Sciatic nerve (tissue), 2 donors: ENCODE measurements at places on chromosomes 12 and 14.

- no peak for DNase-seq
These were observed 86.9 kb downstream of the ANO6 start for GRCh38 chr12:45302621-45303369.

DNA sequence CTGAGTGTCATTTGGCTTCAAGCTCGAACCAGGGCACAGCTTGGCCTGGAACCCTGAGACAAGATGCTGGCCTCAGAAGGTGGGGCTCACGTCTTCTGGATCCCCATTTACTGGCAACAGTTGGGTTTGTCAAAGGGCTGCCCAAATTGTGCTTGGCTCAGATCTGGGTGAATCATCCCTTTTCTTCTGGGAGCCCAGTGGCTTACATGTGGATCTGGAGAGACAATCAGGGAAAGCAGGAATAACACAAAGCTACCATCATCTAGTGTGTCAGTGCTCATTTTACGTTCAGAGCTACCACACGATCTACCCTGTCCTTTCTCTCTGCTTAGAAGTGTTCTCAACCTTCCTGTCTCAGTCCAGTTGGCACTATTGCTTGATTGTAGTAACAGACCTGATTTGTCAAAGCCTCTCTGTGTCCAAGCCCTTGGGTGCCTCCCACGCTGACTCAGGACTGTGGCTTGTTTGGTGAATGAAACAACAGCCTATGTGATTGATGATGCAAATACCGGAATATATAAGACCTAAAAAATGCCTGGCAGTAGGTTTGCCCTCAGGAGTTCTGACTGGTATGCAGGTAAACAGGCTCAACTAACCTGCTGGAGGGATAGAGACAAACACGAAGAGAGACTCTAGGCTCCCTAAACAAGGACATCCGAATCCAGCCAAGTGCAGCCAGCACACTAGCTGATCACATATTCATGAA lies 974.3 kb downstream of the VRK1 start:
- no peak for DNase-seq

- DNase-seq: no peak
These were observed 23.1 kb downstream of the FBRSL1 start for GRCh38 chr12:132513070-132513398.

GRCh38 chr14:56686416-56686815 lies 106.8 kb downstream of the TMEM260 start:
- no peak for DNase-seq

DNA sequence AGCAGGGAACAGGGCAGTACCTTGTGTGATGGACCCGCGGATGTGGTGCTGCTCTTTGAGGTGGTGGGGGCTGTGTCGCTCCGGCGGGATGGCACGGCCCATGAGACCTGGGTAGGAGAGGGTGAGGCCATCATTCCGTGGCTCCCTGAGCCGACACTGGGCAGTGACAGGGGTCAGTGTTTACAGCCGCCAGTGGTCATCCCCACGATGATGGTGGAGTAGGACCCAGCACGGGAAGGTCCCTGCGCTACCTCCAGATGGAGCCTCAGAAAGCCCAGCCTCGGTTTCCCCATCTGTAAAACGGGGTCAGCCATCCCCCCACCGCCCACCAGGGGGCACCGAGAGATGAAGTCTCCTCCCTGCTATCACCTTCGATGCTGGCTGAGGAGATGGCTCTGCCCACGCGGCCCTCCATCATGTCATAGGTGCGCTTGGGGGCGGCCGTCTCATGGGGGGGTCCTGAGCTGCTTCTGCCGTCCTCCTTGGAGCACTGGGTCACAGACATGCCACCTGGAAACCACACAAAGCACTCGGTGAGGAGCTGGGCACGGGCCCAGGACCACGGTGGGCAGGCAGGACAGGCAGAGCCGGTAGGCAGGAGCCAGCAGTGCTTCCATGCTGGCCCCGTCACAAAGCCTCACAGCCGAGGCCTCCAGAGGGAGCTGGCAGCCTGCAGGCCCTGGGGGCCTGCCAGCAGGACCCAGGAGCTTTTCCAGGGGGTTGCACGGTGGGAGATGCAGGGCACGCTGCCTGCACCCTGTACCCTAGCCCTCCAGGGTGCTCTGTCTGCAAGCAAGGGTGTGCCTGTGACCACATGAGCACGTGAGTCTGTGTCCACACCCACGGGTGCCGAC lies 53.1 kb downstream of the RFLNA start:
- no peak for DNase-seq

- DNase-seq: peak; percentile 91
These were observed 1.4 kb upstream of the DNAJC14 start for GRCh38 chr12:55830601-55831446.

GRCh38 chr14:37230551-37231194 lies 32.9 kb downstream of the MIPOL1 start:
- DNase-seq: no peak

- no peak for DNase-seq
These were observed 7.1 kb upstream of the ZDHHC22 start for GRCh38 chr14:77148510-77149231.

- no peak for DNase-seq
These were observed 33.9 kb upstream of the CDKN3 start for GRCh38 chr14:54362759-54363437.

GRCh38 chr14:35046751-35047536 lies 872 bp downstream of the FAM177A1 start:
- no peak for DNase-seq

GRCh38 chr14:43535231-43535838 lies 971.7 kb downstream of the FSCB start:
- DNase-seq: no peak

- no peak for DNase-seq
These were observed 18.7 kb upstream of the FBRSL1 start for GRCh38 chr12:132471011-132471857.

- no peak for DNase-seq
These were observed 115.7 kb downstream of the PTPRQ start for GRCh38 chr12:80559766-80560165.

DNA sequence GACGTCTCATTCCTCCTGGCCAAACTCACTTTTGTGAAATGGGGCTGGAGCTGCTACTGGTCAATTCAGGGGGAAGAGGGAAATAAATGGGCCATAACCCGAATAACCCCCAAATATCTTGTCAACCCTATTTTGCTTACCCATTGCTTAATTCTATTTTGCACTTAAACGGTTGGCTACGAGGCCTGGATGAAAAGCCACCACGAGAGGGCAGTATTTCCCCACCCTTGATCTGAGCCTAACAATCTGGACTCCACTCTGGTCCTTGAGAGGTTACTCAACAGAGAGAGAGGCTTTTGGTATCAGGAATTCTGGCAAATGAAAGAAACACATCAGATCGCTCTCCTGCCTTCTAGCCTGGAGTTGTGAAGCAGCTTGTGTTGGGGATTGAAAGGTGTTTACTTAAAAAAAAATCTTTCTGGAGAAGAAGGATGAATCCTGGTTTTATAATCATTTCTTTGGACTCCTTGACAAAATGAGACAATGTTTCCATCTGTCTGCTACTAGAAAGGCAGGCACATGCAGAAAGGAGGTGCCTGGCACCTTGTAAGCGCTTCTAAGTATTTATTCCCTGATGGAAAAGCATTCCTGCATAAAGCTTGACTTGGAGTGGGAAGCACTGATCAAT lies 22.4 kb upstream of the FBXO21 start:
- DNase-seq: peak; percentile 87

GRCh38 chr12:27966870-27967269 lies 5.7 kb downstream of the PTHLH start:
- DNase-seq: no peak

DNA sequence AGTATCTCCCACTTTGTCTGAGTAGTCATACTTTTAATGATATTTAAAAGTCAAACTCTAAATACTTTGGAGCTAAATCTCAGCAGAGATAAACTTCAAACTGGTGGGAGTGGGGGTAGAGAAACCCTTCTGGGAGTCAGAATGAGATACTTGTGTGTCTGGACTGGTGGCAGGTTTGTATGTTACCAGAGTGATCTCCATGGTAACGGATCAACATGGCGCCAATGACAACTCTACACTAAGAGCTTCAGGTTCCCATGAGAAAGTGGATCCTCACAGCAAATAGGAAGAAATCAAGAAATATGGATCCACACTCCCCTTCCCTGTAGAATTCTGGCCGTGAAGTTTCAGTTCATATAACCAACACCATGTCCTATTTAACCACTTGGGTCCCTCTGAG lies 121.9 kb downstream of the ETV6 start:
- DNase-seq: no peak

GRCh38 chr14:33930439-33930838 lies 20.4 kb downstream of the EGLN3 start:
- no peak for DNase-seq

DNA sequence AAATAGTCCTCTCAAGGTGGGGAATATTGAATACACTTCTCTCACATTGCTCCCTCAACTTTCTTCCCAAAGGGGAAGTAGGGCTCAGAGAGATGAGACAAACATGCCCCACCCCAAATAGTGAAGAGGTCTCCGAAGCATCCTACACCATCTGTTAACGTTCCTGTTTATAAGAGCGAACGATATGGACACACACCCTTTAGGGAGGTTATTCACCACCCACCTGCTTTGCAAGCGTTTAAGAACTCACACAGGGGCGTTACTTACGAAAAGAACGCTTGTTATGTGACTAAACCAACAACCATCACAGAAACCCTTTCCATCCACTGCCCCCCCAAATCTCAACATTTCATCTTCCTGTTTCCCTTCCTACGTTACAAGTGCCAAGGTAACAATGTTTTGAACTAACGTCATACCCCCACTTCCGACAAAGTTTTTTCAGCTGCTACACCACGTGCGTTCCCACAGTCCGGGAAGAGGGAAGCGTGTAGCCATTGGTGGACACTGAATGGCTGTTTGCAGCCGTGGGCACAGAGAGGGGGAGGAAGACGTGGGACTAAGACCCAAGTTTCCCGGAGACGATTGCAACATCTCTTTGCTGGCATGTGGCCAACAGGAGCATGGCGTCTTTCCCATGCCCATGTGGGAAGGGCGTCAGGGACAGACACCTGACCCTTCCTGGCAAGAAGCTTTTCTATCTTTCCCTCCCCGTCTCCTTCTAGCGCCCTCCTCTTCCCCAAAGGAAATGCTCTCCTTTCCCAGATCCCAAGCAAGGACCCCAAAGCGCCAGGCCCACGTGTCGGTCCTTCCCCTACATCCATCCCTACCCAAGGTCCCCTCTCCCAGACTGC lies 1.2 kb downstream of the YBX3 start:
- peak; percentile 97 for DNase-seq

DNA sequence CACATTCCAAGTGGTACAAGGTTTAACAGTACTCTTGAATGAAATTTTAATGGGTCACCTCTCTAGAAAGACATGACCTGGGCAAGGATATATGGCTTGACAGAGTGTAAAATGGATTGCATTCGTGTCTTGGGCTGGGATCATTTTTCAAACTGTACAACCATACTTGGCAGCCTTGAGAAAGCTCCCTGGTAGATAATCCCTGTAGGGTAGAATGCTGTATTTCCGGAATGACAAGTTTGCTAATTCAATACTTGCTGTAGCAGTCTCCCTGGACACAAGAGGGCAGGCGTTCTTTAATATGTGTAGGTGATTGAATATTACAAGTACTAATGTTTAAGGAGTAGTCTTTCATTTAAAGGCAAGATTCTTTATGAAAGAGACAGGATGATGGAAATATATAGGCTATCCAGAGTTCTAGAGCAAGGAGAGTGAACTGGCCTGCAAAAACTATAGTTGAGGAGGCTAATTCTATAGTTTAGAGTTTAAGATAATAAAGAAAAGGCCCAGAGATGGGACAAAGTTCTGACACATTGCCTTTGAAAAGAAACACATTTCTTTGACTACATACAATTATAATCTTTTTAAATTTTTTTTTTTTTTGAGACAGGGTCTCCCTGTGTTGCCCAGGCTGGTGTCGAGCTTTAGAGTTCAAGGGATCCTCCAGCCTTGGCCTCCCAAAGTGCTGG lies 53.4 kb downstream of the PLBD1 start:
- no peak for DNase-seq
